ENCODE measurements at places on chromosomes 5 and 9.
A peak's percentile ranks its signal among the peaks of the same experiment; 100 is the strongest.

DNA sequence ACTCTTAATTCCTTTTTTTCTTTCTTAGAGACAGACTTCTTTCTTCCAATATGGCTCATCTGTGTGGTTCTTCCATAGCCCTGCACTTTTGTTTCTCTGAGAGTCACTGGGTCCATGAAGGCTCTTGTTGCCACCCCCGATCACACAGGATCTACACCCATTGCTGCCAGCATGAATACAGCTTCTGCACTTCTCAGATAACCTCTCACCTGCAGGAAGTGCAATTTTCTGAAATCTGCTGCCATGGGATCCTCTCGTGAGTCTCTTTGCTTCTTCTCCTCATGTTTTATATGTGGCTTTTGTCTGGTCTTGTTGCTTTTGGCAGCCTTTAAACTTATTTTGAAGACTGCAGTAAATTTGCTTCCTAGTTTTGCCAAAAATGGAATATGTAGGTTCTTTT is 171.2 kb downstream of the TMEM167A start:
- DNase-seq = no peak

- no peak for DNase-seq
These were observed 229.3 kb downstream of the RFX3 start for GRCh38 chr9:3296536-3296935.

GRCh38 chr9:74742792-74743730 is 144.7 kb downstream of the TRPM6 start:
- no peak for DNase-seq

DNA sequence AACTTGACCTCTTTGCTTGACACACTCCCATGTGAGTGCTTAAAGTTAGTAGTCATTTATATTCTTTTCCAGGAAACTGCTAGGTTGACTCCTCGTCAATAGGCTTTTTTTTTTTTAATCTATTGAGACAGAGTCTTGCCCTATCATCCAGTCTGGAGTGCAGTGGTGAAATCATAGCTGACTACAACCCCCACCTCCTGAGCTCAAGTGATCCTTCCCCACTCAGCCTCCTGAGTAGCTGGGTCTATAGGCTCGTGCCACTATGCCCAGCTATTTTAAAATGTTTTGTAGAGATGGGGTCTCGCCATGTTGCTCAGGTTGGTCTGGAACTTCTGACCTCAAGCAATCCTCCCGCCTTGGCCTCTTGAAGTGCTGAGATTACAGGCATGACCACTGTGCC is 34.9 kb downstream of the DMRT1 start:
- no peak for DNase-seq

GRCh38 chr9:82188817-82189216 is 200.2 kb downstream of the SPATA31D1 start:
- DNase-seq = no peak

- no peak for DNase-seq
These were observed 17.0 kb upstream of the SSBP2 start for GRCh38 chr5:81767938-81768337.

DNA sequence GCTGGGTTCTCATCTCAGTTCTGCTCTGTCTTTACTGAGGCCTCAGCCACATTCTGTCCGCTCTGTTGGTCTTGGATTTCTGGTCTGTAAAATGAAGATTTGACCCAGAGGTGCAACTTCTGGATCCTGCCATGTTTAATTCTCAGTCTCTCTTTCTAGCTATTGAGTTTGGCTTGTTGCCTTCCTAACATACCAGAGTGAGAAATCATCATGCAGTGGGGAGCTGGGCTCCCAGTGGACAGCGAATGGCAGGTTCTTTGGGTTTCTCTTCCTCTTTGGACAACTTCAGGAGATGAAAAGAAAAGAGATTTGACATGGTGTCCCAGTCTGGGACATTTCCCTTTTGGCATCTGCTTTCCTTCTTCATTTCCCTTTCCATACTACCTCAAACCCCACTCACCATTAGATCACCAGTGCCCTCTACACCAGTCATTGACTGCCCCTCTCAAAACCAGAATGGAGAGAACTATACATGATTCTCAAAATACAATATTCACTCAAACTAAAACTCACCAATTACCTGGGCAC is 334.7 kb downstream of the ACTL7B start:
- no peak for DNase-seq

- peak; percentile 76 for DNase-seq
These were observed 388.9 kb downstream of the NR2F1-AS1 start for GRCh38 chr5:93192087-93192486.

- DNase-seq = no peak
These were observed 106.8 kb downstream of the RXRA start for GRCh38 chr9:134433101-134433500.

DNA sequence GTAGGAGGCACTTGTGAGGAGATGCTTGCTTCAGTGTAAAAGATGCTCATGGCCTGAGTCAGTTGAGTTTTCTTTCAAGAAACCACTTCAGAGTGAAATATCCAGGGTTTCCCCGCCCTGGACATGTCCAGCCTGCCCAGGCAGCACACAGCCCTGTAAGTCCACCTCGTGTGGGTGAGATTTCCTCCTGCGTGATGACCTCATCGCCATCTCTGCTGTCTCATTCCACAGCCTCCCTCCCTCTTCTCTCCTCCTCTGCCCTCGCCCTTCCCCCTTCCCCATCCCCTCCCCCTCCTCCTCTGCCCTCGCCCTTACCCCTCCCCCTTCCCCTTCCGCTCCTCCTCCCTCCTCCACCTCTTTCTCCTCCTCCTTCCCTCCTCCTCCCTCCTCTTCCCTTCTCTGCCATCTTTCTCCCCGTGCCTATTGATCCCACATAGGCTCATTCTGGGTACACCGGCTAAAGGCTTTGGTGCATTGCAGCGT is 34.0 kb upstream of the NCS1 start:
- DNase-seq = peak; percentile 81

DNA sequence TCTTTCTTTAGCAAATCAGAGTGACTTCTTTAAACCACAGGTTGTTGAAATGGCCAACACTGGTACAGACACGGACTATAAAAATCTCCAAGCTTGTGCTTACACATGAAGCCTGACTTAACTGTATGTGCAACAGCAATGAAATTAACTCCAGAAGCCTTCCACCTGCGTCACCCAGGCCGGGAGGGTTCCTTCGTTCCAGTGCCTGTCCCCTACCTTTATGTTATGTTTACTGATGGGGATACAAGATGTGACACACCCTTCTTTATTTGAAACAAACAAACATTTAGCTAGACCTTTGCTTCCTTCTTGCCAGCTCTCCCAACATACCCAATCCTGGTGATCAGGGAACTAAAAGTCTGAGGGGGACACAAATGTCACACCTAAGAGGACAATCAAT is 66.0 kb downstream of the GOLPH3 start:
- DNase-seq = no peak

GRCh38 chr9:121641224-121641611 is 10.2 kb upstream of the DAB2IP start:
- no peak for DNase-seq

- DNase-seq = no peak
These were observed 22.2 kb downstream of the JAKMIP2 start for GRCh38 chr5:147760086-147760875.

DNA sequence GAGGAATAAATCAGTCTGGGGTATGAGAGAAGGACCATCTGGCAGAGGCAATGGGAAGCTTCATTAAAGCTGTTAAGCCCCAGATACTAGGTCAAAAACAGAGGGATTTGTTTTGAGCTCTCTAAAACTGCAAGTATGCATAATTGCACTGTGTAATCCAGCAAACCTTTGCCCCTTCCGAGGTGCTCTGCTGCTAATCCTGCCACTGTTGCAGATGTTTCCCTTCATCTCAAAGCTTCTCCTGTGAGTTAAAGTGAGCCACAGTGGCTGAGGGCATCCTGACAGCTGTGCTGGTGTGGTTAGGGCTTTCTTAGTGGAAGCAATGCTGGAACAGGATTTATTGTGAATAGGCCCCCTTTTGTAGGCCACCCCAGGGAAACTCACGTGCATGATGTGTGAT is 160.3 kb upstream of the TRPC7 start:
- no peak for DNase-seq

Measured in GM04503 (cell line).